Activated CD8-positive, alpha-beta memory T cell treated with anti-CD3 and anti-CD28 coated beads for 4 hours (primary cell): ENCODE measurements at places on chromosomes 12 and 14.

GRCh38 chr12:40261937-40262336 lies 37.1 kb downstream of the LRRK2 start:
- no peak for DNase-seq

- peak; percentile 49 for DNase-seq
These were observed 83.7 kb downstream of the DPF3 start for GRCh38 chr14:72810201-72810600.

DNA sequence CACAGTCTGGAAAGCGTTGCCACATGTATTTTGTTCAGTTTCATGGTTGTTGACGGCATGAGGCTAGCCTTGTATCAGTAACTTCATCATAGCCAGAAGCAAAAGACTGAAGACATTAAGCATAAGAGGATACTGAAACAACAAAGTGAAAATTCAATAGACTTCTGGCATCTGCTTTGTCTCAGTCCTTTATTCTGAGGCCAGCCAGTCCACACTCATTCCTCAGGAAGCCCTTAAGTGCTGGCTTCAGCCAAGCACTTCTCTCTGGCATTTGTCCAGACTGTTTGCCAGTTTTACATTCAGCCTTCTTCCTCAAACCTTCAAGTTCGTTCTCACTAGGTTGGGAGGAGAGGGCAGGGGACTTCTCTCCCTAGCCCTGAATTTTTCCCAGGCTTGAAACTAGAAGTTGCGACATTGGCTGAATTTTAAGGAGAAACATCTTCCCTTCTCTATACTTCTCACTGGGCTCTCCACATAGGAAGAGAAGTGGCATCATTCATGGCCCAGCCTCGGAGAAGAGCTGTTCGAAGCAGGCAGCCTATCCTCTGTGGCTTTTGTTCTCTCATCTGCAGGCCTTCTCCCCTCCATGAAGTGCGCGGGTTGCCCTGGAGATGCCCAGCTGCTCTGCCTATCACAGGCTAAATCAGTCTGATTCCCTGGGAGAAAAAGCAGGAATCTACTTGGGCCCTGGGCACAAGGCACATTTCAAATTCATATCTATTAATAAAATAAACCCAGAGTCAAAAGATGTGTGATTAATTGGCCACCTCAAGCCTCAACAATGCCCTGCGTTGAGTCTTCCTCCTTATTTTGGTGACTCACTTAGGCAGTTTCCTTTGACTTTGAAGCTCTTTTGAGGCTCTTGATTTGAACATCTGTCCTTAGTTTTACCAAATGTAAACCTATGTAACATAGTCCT lies 130.9 kb upstream of the PLEKHA5 start:
- no peak for DNase-seq

GRCh38 chr14:80955416-80955941 lies at the start of gene TSHR:
TSHR (plus strand) TSS chr14:80955621; CDS start chr14:80955681, 60 bp downstream.
- DNase-seq: no peak

DNA sequence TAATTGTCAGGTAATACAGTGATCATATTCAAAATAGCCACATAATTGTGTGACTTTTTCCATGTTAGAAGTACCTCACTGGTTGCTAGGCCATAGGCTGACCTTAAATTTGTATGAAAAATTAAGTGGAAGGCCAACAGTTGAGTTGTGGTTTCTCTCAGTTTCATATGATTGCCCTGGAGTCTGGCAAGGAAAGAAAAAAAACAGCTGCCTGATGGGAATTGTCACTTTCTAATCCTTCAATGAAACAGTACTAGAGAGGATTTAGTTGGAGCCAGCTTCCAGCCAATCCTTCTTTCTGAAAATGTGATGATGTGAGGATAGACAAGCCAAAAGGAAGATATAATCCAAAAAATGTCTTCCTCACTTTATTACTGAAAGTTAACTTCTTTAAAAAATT lies 113.6 kb downstream of the ALX1 start:
- DNase-seq: no peak

DNA sequence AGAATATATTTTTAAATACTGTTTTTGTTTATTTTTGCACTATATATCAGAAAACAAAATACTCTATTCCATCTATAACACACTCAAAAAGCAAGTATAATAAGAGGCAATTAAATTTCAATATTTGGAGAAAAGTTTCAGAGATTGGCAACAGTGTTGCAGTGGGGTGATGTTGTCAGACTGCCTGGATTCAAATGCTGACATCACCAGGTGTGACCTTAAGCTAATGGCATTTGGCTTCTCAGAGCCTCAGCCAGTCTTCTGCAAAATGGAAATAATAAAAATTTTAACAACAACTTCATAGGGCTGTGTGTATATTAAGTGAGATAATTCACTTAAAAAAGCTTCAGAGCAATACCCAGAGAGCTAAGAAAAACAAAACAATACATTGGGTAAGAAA lies 74.7 kb downstream of the TMTC1 start:
- DNase-seq: no peak

DNA sequence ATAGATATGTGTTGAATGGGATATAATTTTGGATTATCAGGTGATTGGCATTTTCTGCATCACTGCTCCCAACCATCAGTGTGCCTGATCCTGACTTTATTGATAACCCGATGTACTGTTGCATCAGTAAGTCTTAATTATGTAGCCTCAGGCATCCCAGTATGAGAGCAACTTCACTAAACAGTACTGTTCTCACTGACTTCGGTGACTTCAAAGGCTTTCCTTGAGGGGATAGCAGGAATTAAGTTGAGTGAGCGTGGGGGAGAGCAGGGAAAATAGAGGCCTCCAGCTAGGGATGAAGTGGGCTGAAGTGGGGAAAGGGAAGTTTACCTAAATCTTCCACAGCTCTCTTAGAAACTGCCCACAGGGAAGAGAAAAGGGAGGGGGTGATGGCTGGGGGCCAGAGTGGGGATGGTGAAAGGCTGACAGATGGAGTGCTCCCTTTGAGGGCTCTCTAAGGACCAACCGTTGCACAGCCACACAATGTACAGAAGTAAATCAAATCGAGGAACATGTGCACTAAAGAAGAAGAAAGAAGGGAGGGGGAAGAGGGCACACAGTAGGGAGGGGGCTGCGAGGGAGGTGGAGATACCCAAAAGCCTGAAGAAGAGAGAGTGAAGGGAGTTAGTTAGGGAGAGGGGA lies 10.7 kb upstream of the NEUROD4 start:
- DNase-seq: no peak

GRCh38 chr12:100164153-100164704 lies 21.6 kb upstream of the BLTP3B start:
- DNase-seq: no peak

DNA sequence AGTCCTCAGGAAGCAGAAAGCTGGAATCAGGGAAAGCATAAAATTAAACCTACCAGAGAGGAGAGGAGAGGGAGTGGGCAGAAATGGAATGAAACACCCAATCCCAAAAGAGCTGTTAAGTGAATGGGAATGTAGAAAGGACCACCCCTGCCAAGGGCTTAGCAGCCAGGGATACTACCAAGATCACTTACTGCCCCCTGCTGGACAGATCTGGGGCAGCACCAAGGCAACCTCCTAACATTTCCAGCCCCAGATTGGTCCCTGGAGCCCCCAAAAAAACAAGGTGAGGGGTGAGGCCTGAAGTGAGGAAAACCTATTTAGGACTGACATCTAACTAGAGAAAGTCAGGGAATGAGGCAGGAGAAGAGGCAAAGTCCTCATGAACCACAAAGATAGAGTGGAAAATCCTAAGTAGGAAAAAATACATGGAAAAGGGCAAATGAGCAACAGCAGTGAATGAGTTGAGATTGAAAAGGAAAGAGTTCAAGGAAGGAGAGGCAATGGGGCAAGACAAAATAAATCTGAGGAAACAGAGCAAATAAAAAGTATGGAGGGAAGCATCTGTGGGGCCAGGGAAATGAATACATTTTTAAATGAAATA lies 11.2 kb upstream of the FKBP11 start:
- peak; percentile 62 for DNase-seq

DNA sequence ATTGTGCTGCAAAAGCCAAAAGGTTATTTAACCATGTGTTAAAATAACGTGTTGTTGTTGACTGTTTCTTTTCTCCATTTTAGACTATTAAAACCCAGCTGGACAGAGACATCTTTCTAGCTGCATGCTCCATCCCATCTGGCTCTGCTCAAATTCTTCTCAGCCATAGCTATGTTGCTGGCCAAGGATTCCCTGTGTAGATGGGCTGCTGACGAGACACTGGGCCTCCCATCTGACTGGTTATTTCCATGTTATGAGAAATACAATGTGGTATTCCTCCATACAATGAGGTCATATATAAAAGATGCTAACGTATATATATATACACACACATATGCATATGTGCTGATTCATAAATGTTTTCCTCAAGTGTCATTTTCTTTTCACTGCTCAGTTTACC lies 30.1 kb downstream of the MED13L start:
- DNase-seq: no peak

- no peak for DNase-seq
These were observed 5.6 kb downstream of the DDX47 start for GRCh38 chr12:12818701-12819100.

- no peak for DNase-seq
These were observed 181.0 kb downstream of the CFAP54 start for GRCh38 chr12:96670334-96670899.

DNA sequence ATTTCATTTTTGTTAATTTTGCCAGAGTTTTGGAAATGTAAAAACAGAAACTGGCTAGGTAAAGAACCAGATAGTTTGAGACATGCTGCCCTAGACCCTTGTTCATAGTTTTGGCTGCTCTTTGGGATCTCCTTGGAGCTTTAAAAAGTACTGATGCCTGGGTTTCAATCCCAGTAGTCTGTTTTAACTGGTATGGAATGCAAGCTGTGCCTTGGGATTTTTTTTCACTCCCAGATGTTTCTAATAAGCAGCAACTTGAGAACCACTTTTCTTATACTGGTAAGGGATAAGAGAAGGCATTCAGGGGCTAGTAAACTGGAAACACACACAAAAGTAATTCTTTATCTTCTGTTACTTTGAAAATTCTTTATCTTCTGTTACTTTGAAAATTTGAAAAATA lies 18.8 kb downstream of the SLC35F4 start:
- DNase-seq: no peak

DNA sequence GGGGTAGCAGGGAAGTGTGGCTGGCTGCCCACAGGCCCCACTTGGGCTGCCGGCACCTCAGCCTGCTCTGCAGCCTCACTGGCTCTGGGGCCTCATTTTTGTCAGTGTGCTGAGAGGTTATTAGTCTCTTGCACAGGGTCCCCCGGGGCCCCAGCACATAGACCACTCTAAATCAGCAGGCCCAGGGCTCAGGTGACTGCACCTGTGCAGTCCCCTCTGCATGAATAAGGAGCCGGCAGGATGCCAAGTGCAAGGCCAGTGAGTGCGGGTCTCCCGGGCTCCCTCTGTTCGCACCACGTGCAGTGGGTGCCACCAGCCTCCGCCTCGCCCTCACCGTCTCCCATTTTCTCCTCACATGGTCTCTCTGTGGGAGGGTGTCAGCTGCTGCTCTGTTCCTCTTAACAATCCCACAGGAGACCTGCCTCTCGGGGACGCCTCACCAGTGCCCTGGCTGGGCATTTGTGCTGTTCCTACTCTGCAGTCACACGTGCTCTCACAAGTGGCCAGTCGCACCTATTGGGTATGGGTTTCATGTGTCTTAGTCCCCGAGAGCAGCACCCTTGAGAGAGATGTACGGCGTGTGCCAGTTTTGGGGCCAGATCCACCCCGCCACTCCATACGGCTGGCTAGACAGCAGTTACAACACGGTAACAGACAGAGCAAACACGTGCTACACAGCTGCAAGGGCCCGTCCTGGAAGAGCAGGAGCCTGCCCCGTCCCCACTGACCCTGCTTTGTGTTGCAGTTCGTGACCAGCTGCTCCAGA lies 40.4 kb downstream of the MMAB start:
- no peak for DNase-seq

DNA sequence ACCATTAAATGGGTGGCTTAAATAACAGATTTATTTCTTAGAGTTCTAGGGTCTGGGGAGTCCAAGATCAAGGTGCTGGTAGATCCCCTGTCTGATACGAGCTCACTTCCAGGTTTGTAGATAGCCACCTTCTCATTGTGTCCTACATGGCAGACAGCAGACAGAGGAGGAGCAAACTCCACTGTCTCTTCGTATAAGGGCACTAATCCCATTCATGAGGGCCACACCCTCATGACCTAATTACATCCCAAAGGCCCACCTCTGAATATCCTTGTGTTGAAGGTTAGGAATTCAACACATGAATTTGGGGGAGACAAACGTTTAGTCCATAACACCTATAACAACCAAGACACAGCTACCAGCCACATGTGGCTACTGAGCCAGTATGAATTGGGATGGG lies 47.1 kb upstream of the PPP2R5C start:
- no peak for DNase-seq

DNA sequence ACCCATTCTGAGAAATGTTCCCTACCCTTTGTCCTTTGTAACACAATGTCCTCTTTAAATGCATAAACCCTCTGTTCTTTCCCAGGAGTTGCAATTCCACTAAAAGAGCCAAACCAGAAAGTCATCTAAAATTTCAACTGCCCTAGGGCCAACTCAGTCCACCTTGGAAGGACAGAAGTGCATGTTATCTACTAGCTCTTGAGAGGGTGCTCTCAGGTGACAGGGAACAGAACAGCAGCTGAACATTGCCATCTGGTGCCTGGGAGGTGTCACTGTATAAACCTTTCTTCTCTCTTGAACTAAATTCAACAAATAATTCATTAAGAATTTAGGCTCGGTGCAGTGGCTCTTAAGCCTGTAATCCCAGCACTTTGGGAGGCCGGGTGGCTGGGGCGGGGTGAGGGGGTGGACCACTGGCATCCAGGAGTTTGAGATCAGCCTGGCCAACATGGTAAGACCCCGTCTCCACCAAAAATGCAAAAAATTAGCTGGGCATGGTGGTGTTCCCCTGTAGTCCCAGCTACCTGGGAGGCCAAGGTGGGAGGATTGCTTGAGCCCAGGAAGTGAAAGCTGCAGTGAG lies 10.3 kb upstream of the FERMT2 start:
- DNase-seq: peak; percentile 22

GRCh38 chr12:10242539-10242938 lies 29.9 kb downstream of the GABARAPL1 start:
- DNase-seq: no peak

- no peak for DNase-seq
These were observed 7.5 kb upstream of the CDCA4 start for GRCh38 chr14:105028251-105028927.

GRCh38 chr14:88729159-88729558 lies 63.6 kb downstream of the EML5 start:
- no peak for DNase-seq

DNA sequence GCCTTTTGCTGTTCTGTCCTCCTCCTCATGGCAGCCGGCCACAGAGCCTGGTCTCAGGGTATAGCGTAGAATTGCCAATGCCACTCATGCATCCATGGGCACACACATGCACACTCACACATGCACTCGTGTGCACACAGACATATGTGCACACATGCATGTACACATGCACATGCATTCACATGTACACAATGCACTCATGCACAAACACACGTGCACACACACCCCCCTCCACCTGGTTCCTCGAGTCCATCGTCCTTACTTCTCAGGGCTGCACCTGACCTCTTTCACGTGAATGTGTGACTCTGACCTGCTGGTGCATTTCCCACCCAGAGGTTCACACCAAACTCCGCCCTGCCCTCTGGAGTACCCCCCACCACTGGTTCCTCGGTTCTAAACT lies 60.6 kb downstream of the BCL11B start:
- no peak for DNase-seq

- DNase-seq: no peak
These were observed 1.7 kb downstream of the FOS start for GRCh38 chr14:75280291-75280830.
